ENCODE measurements at places on chromosomes 4 and X.

GRCh38 chrX:323721-324628 lies 5.4 kb upstream of the GTPBP6 start:
- DNase-seq, result peak; percentile 47

- DNase-seq, result no peak
Measured at GRCh38 chr4:95549246-95550114, 707 bp upstream of the UNC5C start.

DNA sequence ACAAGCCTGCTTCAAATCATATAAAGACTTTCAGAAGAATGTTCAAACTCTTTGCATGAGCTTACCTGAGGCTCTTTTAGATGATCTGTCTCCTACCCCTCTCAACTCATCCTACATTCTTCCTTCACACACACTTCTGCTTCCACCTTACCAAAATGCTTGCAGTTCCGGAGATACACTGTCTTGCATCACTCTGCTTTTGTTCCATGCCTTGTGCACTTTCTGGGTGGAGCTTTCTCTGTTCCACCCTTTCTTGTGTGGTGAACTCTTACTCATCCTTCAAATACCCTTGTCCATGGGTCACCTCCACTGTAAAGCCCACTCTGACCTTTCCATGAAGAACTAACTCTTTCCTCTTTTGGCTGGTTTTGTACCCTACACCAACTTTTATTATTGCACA lies 18.4 kb upstream of the MGST2 start:
- no peak for DNase-seq

DNA sequence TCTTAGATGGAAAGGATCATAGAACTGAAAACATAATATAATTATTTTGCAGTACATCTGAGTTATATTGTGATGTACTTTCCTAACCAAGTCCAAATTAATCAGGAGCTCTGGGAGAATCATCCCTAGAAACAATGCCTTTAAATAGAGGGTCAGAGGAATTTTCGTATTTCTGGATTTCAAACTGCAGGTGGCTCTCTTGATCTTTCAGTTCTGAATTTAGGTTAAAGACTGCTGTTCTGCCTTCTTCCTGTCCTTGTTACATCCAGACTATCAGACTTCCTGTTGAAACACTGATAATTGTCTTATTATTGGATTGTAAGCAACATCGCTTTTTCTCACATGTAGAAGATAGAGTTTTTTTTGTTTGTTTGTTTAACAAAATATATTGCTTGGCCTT lies 142.7 kb downstream of the RPA4 start:
- no peak for DNase-seq

DNA sequence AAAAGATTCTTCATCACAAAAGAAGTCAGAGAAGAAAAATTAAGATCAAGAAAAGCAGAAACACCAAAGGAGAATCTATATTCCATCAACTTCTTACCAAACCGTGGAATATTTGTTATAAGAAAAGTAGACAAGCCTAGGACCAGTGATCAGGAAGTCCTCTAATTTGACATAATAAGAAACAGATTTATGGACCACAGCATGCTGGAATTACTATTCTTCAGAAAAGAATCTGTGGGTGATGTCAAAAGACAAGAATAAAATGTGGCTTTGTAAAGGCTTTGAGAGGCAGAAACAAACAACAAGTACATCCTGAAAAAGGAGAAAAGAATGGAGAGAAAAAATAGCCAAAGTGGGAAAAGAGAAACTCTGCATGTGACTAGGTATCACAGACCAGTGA lies 123.3 kb downstream of the SLC10A7 start:
- DNase-seq, result no peak

- no peak for DNase-seq
Measured at GRCh38 chr4:86264241-86264640, 95.6 kb downstream of the MAPK10 start.

DNA sequence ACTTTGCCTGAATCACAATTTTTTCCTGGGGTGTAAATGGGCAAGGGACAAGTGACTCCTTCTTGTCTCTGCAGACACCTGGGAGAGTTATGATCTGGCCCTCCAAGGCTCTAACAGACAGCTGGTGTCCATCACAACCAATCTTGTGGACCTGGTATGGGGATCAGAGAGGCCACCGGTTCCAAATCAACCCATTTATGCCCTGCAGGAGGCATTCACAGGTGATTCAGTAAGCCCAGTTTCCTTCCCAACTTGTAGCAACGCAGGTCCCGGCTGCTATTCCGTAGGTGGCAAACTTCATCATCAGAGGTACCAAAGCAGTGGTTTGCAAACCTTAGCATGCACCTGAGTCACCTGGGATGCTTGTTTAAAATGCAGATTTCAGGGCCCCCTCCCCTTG lies 8.8 kb downstream of the XPNPEP2 start:
- DNase-seq, result no peak

Data from CD4-positive, alpha-beta T cell treated with Interleukin-12 subunit alpha and Interleukin-12 subunit beta, for 1 hour (primary cell).